Activated T-helper 9 cell treated with anti-CD3 and anti-CD28 coated beads, Interleukin-2, amount 50 U/mL, for 16 hours (primary cell): ENCODE measurements at places on chromosomes 4 and X.

DNA sequence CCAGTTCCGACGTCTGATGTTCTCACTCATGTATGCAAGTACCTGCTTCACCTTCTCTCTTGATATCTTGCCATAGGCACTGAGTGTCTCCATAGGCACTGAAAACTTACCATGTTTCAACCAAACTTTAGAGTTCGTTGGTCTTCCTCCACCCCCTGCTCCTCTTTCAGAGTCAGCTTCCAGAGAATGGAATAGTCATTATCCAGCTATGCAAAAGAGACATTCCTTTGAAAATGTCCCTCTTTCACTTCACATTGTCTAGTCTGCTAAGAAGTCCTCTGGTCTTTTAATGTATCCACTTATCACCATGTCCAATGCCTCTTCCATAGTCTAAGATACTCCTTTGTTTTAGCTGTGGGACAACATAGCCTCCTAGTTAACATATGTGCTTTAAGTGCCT is 566.0 kb upstream of the TENM3 start:
- DNase-seq: no peak

DNA sequence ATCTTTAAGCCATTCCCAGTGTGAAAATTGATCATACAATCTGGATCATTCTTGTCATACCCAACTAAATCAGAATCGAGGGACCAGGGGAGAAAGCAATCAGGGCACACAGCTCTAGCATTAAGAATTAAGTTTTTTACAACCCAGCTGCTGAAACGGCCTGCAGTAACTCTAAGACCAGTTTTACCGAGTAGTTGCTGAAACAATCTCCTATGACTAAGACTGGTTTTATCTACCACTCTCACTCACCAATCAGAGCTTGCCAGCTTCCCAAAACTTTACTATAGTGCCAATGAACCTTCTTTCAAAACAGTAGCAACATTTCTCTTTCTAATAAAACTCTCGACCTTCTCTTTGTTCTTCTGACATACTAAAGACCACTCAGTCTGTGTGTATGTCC is 2.8 kb upstream of the SAP30 start:
- no peak for DNase-seq

DNA sequence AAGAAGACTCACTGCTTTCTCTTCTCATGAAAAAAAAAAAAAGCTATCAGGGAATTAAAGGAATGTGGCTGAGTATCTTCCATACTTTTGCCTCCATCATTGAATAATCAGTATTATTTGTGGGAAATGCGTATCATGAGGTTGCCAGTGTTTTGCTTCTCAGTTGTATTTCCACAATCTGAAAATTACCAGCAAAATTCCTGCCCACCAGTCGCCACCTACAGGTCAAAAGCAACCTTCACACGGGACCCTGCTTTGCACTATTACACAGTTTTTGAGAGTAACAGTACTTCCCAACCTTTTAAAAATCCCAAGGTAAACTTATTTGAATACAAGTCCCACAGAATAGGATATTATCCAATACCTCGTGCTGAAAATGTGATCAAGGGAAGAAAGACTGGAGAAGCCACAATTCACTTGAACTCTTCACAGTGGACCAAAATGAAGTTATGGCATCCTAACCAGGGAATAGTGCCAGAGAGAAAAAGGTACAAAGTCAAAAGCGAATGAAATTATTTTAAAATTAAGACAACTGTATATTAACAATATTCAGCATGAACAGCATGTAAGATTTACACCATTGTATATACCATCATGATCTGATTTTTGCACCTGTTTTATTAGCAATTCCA is 30.4 kb downstream of the PGRMC1 start:
- no peak for DNase-seq

DNA sequence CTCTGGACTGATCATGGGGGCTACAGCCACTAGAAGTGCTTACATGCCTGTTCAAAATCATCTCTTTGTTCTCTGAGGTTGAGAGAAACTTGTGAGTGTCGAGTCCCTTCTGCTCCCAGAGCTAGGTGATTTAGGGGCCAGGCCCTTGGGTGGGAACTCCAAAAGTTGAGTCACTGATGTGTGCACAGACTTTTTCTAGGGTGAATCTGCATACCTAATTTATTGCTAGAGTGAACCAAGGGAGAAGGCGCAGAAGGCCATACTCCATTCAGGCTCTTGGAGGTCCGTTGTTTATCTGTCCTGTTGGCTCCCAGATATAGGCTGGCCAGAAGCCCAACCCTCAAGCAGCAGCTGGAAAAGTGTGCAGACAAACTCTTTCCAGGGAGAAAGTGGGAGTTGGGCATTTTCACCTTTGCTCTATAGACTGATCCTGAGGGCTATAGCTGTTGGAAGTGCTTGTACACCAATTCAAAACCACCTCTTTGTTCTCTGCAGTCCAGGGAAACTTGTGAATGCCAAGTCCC is 80.8 kb upstream of the ARX start:
- no peak for DNase-seq

GRCh38 chr4:140603286-140603685 is 34.5 kb upstream of the UCP1 start:
- no peak for DNase-seq

DNA sequence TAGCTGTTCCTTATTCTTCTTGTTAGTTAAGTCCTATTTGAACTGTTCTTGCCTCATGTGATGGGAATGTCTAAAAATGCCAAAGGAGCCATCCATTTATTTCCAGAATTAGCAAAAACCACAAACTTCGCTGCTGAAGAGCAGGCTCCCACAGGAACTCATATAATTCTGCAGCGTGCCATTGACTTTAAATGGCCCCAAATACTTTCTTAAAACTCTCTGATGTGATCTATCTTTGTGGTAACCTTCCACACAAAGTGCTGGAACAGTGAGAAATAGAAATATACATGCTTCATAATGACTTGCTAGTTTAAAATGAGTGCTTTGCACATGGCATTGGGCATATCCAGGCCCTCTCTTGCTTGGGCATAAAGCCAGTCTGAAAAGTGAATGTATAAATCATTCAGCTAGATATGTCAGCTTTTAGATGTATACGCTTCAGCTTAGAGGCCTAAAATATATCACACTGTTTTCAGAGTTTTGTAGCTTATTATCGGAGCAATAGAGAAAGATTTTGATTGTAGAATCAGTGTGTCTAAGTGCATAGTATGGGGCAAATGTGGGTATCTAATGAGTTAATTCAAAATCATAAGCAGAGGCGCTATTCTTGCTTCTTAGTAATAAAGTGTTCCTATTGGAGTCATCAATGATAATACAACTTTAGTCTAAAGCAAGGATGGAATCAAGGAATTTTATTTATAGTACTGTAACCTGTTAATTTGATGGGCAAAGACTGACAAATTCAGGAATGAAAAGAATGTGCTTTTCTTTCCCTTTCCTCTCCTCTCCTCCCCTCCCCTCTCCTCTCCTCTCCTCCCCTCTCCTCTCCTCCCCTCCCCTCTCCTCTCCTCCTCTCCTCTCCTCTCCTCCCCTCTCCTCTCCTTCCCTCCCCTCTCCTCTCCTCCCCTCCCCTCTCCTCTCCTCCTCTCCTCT is 392.2 kb upstream of the ZFP42 start:
- DNase-seq: no peak

DNA sequence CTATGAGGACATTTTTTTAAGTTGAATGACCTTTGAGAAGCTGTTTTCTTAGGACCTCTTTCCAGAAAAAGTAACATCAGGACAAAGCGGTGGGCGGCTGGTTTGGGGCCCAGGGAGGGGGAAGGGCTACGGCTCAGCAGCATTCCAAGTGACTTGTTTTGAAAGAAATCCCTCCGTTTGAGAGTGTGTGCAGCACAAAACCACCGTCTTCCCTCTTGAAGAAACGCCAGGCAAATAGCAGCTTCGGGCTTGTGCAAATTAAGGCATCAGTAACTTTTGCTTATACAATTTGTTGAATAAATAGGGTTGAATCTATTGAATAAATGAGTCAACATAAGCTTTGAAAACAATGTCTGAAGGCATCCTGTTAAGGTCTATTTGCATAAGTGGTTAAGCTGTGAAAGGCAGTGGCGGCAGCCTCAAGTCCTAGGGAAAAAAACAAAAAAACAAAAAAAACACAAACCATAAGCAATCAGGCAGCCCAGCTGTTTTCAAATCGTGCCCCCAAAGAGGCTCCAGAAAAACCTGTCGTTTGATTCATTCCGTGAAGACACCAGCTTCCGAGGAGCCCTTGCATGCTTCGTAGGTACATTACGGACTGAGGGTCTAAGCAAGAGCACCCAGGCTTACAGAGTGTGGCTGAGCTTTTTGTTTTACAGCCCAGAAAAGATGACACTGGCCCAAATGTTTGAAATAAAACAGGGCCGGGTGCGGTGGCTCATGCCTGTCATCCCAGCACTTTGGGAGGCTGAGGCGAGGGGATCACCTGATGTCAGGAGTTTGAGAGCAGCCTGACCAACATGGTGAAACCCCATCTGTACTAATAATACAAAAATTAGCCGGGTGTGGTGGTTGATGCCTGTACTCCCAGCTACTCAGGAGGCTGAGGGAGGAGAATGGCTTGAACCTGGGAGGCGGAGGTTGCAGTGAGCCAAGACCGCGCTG is 103.7 kb downstream of the CRLF2 start:
- no peak for DNase-seq

- DNase-seq: no peak
Observed at GRCh38 chrX:150363561-150364346, 637 bp downstream of the MAMLD1 start.

- no peak for DNase-seq
Observed at GRCh38 chr4:10981576-10981975, 297.0 kb upstream of the CLNK start.

DNA sequence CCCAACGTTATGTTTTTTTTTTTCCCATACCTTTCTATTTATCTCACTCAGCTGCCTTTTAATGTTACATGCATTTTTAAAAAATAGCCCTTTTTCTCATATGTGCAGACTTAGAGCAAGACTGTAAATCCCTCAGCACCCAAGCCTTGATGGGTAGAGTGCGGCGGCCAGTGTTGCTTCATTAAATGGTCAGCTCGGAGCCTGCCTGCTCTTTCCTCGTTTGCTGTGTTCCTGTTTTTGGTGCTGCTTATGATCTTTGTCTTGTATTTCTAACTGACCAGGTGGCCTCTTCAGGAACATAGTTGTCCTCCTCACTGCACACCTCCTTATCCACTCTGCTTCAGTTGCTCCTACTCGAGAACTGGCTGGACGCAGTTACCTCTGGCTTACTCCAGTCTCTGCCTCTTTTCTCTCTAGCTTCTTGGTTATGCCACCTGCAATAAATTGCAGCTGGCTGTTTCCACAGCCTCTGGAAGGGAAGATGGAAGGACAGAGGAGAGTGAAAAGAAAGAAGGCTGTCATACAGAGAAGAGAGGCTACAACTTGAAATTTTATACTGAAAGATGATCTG is 10.7 kb downstream of the RBPJ start:
- DNase-seq: no peak

GRCh38 chr4:86043755-86044592 is 315.9 kb downstream of the MAPK10 start:
- no peak for DNase-seq

DNA sequence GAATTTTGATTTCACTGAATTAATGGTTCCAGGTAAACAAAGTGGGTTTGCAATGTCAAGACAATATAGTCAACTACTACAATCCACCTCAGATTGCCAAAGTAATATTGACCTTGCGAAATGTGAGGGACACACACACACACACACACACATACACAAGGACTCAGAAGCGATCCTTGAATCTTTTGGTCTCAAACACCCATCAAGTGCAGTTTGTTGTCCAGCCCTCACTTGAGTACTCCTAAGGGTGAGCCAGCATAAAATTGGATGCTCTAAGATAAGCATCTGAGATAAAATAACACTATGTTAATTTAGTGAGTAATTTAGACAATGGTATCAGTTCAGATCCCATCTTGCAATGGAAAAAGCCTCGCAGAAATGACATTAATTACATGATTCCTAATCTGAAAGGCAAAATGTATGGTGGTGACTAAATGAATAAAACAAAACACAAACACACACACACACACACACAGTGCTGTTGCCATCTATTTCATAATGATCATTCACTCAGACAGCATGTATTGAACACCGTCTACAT is 102.5 kb downstream of the RASL11B start:
- no peak for DNase-seq

DNA sequence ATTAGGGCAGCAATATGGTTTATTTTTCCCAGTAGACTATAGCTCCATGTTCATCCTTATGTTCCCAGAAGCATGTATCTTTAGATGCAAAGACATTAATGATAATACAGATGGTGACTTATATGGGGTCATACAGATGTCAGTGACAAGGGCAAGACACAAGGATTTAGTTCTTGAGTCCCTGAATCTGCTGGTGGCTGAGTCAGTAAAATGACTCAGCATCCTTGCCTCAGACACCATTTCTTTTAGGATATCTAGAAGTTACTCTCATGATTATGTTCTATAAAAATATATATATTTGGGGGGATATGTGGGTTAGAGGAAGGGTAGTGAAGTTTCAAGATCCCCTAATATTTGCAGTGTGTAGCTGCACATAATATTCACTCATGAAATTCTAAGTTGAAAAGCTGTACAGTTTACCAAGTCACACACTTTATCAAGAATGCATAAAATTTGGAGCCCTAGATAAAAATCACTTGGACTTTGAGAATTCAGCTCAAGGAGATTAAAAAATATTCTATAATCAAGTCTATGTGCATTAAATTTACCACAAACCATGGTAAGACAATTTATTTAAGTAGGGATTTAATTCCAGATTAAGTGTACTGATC is 101.9 kb downstream of the LNX1 start:
- DNase-seq: no peak

- no peak for DNase-seq
Observed at GRCh38 chr4:165621983-165622382, 243.2 kb downstream of the CPE start.

DNA sequence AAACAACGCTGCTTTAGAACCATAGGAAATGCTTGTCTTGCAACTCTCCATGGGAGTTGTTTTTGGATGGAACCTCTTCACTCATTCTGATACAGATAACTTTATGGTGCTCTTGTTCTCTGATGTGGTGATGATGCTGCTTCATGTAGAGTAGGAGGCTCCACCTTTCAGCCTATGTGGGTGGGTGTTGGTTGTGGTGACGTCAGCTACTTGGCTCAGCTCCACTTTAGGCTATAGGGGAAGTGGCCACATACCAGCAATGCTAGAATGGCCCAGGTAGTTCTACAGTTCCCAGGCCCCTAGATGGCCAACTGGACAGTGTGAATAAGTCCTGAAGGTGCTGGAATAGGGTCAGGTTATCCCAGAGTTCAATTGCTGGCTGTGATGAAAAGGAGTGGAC is 192.1 kb downstream of the TBX22 start:
- DNase-seq: no peak

DNA sequence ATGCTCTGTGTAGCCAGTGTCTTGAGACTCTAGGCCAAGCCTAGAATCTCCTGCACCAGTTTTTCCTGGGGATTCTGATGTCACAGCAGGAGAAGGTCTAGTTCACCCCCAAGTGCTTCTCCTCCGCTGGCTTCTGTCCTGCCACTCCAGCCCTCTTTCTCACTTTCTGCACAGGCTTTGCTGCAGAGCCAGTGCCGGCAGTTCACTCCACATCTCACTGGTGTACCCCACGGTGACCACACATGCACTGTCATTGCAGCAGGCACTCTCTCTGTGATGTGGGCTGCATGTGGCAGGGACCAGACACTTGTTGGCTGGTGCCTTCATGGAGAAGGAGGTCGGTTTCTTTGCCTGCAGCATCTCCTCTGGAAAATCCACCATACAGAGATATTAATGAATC is 643.8 kb upstream of the GALNTL6 start:
- DNase-seq: no peak
